ENCODE measurements at places on chromosomes 3 and 15. TPM values are rescaled to one million over a fixed set of nuclear protein-coding genes. Genes with fewer than 3 reads are reported as not detected.

DNA sequence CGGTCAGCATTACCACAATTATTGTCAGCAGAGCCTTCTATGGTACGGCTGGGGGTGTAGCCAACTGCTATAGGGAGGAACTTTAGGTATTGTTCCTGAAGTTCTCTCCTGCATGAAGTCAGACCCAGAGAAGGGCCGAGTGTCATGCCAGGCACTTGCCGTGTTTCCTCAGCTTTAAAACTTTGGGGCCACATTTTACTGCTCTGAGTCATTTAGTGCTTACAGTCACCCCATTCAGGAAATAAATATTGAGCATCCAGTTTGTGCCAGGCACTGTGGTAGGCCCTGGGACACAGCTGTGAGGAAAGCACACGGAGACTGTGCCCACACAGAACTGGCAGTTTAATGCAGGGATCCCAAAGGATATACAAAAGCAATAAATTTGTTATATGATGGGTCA lies 54.5 kb upstream of the APEH start:
- no peak for DNase-seq
- H3K27me3 ChIP-seq, result peaks cover 17% of the 10 kb centered on the region
- no peak overlapping the region for H3K27ac ChIP-seq
- H3K36me3 ChIP-seq, result no peaks in the 10 kb centered on the region

- no peak overlapping the region for H3K27ac ChIP-seq
- no peaks in the 10 kb centered on the region for H3K4me1 ChIP-seq
- DNase-seq, result no peak
- no peak overlapping the region for H3K4me3 ChIP-seq
- no peaks in the 10 kb centered on the region for H3K36me3 ChIP-seq
These were observed 93.8 kb downstream of the TJP1 start for GRCh38 chr15:29728418-29728817.

GRCh38 chr3:50609763-50610085 lies 1.9 kb downstream of the CISH start:
- H3K27ac ChIP-seq, result peak overlapping the region; percentile 100
- peaks cover 89% of the 10 kb centered on the region for H3K36me3 ChIP-seq
- no peak for DNase-seq

DNA sequence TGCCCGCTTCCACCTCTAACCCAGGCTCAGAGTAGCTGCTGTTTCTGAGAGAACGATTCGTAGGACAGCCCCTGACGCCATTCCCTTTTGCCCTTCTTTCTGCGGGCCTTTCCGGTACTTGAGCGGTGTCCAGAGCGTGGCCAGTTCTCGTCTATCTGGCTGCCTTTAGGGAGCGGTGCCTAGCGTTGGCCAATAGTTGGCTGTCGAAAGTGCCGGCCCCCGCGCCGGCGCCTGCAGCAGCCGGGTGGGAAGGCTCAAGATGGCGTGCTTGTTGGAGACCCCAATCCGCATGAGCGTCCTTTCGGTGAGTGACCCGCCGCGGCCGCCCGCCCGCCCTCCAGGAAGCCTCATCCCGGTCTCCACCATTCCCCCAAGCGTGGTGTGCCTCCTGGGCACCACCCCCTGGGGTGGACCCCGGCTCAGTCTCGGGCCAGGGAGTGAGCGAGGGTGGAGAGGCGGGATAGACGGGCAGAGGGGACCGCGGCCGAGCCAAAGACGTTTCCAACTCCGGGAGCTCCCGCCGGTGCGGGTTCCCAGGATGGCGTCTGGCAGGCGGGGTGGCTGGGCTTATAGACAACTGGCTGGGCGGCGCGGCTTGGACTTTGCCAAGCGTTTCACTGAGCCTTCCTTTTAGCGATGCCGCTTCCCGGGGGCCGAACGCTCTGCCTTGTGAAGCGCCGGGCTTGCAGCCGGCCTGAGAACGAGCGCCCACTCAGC lies at the start of gene ARMC8:
ARMC8 (plus strand) TSS at position 6 of the 717 bp plus-strand sequence; CDS start at position 260, 254 bp downstream.
- H3K27me3 ChIP-seq, result peaks cover 17% of the 10 kb centered on the region
- DNase-seq, result no peak
- peak within 1 kb of the TSS; percentile 98 for H3K27ac ChIP-seq
- H3K4me3 ChIP-seq, result peak within 1 kb of the TSS; percentile 96
- H3K4me1 ChIP-seq, result peaks cover 33% of the 10 kb centered on the region
- peaks cover 9% of the 10 kb centered on the region for H3K36me3 ChIP-seq

Gene RAB7A
- total RNA-seq, result 197 TPM

Gene ZNF774
- 2.4 TPM for total RNA-seq

DNA sequence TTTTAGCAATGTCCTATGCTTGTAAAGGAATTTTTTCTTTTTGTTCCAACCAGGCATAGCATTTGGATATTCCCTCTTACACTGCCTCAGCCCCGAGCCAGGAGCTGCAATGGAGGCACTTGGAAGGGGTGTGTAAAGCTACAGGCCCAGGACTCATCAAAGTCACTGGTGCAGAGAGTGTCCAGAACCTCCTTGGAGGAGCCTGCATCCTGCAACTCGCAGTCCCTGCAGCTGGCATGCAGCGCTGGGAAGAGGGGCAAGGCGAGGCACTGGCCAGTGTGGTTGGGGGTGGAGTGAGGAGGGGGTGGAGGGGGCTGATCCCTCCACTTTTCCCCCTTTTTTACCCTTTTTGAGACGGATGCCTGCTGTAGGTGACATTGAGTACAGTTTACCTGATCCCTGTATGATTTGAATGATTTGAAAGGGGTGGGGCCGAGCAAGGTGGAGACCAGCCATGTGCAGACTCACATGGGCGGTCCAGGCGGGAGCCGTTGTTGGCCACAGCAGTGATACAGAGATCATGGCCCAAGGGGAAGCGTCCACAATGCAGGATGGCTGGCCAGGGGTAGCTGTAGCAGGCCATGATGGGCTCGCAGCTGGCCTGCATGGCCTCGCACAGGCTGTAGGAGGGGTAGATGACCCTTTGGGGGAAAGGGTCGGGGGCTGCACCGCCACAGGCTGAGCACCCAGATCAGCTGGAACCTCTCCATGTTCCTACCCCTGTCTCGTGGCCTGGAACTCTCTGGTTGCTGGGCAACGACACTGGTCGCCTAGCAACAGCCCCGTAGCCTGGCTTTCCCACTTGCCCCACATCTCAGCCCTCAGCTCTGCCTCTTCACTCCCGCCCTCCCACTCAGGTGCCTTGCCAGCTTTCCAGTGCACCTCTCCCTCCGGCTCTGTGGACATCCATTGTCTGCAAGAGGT lies 7.9 kb downstream of the P4HTM start:
- no peak overlapping the region for H3K27ac ChIP-seq
- H3K4me3 ChIP-seq, result no peak overlapping the region
- H3K4me1 ChIP-seq, result peaks cover 17% of the 10 kb centered on the region
- DNase-seq, result no peak
- H3K27me3 ChIP-seq, result no peaks in the 10 kb centered on the region
